Esophagus muscularis mucosa (tissue), 4 donors: ENCODE measurements at places on chromosomes 16 and 17. TPM values are rescaled to one million over a fixed set of nuclear protein-coding genes. Genes with fewer than 3 reads are reported as not detected.

GRCh38 chr17:6092903-6093468 is 22.8 kb downstream of the WSCD1 start:
- DNase-seq = no peak

- DNase-seq = no peak
Observed at GRCh38 chr17:69516911-69517310, 102.4 kb downstream of the MAP2K6 start.

DNA sequence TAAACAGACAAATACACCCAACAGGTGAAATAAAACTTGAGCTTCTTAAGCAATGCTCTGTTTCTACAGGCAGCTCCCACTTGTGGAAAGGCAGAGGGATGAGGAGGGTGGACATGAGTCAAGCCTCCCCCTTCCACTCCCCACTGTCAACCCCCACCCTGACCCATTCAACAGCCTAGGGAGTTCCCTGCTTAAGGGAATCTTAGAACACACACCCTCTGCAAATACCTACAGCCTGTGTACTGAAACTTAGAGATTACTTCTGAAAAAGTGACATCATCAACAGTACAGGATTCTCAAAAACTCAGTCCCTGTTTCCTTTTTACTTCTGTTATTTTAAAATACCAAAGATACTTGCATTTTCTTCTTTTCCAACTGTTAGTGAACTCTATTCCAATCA is 345.4 kb downstream of the SOX9 start:
- no peak for DNase-seq

DNA sequence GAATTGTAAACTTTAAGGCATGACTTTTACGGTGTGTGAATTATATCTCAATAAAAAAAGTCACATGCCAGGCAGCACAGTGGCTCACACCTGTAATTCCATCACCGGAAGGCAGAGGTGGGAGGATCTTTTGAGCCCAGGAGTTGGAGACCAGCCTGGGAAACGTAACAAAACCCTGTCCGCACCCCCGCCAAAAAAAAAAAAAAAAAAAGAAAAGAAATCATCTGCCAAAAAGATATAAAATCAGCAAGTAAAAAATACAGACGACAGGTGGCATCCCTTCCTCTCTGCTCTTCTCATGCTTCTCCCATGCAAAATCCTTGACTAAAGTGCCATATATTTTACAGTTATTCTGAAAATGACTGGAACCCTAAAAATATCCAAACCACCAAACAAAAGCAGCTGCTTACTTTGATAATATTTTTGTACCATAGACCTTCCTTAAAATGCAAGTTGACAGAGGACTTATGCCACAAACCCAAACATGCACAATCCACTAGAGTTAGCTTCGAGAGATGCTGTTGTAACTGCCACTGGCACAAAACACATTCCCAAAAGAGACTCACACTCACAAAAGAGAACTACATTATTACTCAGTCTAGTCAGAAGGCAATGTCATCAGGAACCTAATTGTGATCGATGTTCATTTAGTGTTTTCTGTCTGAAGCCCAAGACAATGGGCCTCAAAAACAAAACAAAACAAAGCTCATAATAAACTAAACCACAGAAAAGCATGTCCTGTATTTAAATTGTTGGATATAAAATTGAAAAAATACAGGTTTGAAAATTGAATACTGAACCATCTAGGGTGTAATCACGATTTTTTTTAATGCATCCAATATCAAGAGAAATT is 2.4 kb downstream of the CRLF3 start:
- DNase-seq = no peak

DNA sequence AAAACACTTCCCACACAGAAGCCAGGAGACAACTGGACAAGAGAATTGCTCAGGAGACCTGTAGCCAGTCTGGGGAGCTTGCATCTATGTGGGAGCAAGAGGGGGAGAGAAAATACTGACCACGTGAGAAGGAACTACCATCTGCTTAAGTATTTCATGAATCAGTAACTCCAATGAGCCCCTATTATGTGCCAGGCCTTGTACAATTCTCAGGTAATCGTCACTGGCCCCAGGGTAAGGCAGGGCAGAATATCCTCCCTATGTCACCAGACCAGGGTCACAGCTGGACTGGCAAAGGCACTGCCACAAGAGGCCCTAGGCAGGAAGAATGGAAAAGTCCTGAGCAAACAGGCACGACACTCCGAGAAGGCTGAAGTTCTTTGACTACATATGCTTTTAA is 25.9 kb downstream of the USP7 start:
- no peak for DNase-seq

DNA sequence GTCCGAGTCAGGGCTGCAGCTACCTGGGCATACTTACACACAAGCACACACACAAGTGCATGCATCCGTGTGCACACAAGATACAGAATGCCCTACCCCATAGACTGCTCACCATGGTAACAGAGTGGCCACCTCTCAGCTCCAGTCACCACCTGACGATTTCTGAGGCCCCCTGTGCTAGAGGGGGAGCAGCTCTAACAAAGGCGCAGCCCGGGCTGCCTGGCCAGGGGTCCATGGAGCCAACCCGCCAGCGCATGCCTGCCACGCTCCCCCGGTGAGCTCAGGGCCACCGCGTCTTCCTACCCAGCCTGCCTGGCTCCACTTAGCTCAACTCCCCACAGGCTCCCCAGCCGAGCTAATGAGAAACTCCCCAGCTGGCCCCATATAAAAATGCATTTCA is 75.5 kb downstream of the ZNF423 start:
- no peak for DNase-seq

DNA sequence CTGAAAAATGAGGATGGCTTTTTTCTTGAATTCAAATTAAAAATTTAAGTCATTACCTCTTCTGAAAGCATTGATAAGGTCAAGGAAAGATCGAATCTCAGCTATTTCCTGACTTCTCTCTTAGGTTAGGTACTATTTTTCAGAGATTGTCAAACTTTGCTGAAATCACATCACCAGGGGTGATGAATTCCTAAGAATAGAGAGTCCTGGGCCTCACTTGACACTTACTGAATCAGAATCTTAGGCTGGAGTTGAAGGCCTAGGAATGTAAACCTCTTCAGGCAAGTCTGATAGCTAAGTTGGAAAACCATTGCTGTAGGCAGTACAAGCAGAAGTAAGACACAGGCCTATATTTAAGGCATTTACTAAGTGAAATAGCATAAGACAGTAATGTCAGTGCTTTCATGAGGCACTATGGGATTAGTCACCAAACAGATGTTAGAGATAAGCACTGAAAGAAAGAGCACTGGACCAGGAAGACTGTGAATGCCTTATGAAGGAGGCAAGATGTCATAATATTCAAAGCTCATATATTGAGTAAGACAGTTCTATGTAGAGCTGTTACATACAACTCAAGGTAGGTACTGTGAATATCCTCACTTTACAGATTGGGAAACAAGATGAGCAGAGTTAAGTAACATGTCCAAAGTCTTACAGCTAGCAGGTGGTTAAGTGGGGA is 21.5 kb downstream of the DCAF7 start:
- no peak for DNase-seq

GRCh38 chr16:85616607-85617321 is 3.6 kb downstream of the GSE1 start:
- DNase-seq = no peak

- DNase-seq = peak; percentile 87
Observed at GRCh38 chr17:74159226-74159840, 44.1 kb upstream of the RPL38 start.

DNA sequence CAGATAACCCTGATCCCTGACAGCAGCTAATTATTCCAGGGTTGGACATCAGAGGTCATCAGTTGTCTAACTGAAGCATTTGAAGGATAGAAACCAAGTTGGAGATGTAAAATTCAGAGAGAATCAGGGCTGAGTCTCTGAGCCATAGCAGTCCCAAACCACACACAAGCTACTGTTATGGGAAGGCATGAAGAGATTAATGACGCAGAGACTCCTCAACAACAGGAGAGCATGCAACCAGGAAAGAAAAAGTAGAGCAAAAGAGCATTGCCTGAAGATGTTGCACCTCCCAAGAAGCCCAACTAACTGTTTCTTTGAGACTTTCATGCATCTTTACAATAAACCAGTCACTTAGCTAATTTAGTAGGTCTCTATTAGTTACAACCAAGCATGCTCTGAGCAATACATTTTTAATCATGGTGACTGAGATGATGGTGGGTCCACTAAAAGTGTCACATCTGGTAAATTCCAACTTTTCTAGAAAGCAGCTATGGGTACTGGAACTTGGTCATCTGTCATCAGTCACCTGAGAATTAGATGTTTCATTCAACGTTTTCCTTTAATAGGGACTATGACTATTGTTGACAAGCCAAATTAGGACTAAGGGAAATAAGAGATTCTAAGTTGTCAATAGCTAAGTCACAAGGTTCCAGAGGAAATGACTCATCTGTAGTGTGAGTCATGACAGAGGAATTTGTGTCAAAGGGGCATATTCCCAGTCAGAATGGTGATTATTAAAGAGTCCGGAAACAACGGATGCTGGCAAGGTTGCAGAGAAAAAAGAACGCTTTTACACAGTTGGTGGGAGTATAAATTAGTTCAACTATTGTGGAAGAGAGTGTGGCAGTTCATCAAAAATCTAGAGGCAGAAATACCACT is 239.8 kb downstream of the CHD9NB start:
- no peak for DNase-seq

DNA sequence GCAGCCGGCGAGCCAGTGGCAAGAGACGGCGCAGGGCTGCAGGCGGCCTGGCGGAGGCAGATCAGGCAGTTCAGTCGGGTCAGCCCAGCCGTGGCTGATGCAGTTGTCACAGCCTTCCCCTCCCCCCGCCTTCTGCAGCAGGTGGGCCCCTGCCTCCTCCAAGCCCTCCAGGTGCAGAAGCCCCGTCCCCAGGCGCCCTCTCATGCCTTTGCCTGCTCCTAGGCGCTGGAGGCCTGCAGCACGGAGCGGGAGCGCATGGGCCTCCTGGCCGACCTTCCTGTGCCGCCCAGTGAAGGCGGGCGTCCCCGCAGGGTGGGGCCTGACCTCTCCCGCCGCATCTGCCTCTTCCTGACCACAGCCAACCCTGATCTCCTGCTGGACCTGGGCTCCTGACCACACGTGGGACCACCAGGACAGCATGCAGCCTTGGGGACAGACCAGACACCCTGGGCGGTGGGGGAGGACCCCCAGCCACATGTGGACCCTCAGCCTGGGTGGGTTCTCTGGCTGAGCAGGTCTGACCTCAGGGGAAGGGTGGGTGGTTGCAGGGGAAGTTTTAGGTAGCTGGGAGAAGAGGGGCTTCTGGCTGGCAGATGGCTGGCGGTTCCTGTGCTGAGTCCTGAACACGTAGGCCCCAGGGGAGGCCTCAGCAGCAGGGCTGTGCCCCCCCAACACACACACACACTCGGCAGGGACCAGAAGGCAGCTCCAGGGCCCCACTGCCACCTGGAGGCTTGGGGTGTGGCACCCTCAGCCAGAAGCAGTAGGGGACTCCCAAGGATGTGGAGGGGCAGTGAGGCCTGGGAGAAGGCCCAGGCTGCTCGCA is 3.1 kb upstream of the MRPS34 start:
- DNase-seq = no peak

DNA sequence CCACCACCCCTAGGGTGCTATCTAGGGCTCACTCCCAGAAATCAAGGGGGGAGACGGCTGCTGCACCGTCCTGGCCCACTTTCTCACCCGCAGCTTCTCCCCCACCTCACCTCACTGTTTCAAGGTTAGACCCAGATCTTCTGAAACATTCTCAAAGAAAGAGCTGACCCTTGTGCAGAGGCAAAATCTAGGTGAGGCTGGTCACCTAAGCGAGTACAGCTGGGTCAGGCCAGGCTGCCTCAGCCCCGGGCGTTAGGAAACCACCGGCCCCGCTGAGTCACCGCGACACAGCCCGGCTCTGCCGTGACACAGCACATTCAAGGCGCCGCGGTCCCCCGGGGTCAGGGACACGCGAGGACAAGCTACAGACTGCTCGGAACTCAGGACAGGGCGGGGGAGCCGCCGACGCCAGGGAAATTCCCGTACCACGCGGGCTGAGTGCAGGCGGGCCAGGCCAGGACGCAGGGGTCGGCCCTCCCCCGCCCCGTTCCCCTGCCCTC is 27.1 kb downstream of the GNPTG start:
- peak; percentile 93 for DNase-seq

GRCh38 chr16:88846088-88846487 is 10.7 kb downstream of the GALNS start:
- DNase-seq = no peak

- no peak for DNase-seq
Observed at GRCh38 chr16:28003021-28003865, 60.3 kb downstream of the GSG1L start.

- no peak for DNase-seq
Observed at GRCh38 chr17:61395409-61395982, 4.1 kb upstream of the TBX2 start.

GRCh38 chr16:22924492-22924891 is 110.5 kb downstream of the HS3ST2 start:
- DNase-seq = no peak

- DNase-seq = no peak
Observed at GRCh38 chr17:6574687-6575595, 18.6 kb upstream of the PITPNM3 start.

GRCh38 chr16:29815032-29815721 is 775 bp upstream of the PAGR1 start:
- DNase-seq = no peak

DNA sequence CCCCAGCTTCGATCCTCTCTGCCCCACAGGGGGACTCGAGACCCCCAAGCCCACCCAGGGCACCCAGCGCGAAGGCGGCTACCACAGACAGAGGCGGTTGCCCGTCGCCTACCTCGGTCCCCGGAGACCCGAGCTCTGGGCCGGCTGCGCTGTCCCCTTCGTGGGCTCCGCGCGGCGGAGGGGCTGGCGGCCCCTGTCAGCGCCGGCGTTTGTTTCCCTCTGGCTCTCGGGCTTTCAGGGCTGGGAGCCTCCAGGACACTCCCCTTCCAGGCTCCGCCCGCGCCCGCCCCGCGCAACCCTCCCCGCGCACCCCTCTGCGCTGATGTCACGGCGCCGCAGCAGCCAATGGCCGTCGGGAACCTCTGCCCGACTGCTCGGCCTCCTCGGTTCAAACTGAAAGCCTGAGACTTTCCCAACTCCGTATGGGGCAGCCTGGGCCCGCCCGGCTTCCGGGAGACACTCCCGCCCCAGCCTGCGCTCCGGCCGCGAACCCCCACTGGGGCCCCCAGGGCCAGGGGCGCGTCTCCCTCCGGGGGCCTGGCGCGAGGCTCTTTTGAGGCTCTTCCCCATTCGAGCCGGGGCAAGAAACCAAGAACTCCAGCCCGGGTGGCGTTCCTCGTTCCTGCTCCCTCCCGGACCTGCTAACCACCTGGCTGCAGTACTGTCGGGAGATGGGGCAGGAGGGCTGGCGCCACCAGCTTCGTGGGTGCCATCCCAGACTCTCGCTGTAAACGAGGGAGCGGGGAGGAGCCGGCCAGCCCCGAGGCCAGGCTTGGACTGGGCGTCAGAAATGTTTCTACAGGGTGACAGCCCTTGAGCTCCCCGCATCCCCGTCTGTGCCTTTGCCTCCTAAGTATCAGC is at the start of gene CDC42EP4:
TSS of gene CDC42EP4 (minus strand) at position 221 of the 861 bp plus-strand sequence. CDS start 25,501 bp downstream, outside the sequence.
- peak; percentile 98 for DNase-seq

GRCh38 chr17:40190197-40191021 is 13.1 kb downstream of the RAPGEFL1 start:
- DNase-seq = no peak

The TSPAN10 gene
- total RNA-seq = not detected

The MYCBPAP gene
- 1.6 TPM for total RNA-seq

The PRM1 gene
- not detected for total RNA-seq

The GDPD1 gene
- 0.83 TPM for total RNA-seq

The SPOP gene
- total RNA-seq = 170 TPM

The PIRT gene
- 0.42 TPM for total RNA-seq

The LPO gene
- not detected for total RNA-seq

The ST6GALNAC2 gene
- 8.7 TPM for total RNA-seq
